Heart left ventricle (tissue), 16 donors: ENCODE measurements at places on chromosomes 7 and 10.

- DNase-seq, result no peak
Measured at GRCh38 chr10:18615618-18616017, 35.8 kb downstream of the NSUN6 start.

DNA sequence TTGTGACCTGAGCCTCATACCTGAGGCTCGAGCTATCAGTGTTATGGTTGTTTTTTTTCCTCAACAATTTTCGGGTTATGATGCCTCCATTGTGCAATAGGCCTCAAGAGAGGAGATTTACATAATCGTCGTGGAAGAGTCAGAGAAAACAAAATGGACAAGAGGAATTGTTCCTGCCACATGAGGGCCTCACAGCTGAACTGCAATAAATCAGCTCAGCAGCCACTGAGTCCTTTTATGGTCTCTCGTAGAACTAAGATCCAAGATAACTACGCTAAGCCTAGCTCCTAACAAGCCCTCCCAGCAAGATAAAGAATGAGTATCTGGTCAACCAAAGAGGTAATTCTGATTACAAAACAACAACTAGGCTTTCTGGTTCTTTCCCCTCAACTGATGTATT, 336.8 kb downstream of the WDR11 start:
- DNase-seq, result no peak

DNA sequence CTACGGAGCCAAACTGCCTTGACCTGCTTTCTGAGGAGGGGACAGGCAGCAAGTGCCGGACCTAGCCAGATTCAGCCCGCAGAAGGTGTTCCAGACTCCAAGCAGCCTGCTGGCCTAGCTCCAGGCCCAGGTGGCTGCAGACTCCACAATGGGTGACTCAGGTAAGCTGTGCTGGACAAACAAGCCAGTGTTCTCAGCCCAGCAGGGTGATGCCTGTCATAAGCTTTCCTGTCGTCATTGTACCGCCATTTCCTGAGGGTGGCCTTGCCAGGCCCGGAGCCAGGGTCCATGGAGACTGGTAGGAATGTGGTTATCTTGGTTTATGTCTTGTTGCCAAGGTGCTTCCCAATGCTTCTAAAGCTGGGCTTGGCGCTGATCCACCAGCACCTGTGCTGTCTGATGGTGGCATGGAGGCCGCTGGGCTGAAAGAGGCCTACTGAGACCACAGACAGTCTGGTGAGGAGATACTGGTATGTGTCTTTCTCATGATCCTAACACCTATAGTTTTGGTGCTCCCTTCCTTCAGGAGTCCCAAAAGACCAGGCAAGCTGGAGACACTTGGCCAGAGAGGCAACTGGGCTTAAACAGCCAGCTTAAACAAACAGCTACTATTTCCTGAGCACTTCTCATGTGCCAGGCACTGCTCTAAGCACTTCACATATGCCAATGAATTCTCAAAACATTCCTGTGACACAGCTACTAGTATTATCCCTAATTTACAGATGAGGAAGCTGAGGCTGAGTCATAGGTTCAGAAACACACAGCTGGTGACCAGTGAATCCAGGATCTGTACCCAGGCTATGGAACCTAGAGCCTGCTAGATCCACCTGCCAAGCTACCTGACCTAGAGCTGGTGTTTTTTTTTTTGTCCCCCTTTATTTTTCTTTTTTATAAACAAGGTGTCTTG, 42.0 kb downstream of the ZC3HC1 start:
- no peak for DNase-seq

DNA sequence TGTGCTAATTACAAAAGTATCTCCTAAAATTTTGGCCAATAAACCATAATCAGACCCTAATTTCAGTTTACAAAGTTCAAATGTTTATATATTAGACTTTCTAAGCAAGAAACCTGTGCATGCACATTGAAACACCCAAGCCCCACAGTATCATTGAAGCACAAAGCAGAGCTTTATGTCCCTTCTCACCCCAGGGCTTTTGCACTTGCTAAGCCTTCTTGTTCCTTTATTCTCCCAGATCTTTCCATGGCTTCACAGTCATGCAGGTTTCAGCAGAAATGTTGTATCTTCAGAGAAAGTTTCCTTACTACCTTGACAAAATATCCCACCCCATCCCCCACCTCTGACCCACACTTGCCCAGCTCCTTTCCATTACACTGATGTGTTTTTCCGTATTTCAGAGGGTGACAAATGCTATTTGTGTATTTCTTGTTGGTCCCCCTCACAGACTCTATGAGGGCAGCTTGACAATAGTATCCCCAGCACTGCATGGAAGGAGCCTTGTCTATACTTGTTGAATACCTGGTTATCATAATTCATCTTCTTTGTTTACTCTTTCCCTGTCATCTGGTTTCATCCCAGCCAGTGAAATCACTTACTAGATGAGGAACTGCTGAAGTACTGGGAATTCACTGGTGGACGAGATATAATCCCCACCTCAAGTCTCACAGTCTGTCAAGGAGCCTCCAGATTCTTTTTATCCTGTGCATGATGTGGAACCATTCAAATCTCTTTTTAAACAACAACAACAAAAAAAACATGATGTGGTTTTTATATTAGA, 24.0 kb upstream of the PCGF5 start:
- no peak for DNase-seq

DNA sequence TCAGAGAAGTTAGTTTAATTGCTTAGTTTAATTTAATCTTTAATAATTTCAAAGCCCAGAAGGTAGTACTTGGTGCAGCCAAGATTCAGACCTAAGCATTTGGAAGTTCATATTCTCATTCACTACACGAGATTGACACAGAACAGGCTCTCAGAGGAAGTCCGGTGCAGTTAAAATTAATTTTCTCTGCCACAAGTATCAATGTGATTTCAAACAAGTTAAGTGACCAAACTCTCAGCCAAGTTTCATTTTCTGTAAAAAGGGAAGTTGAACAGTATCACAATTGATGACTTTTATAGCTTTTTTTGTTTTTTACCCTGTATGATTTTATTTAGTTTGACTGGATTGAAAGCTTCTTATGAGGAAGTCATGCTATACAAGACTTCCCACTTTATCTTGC, 1494.9 kb upstream of the LRRTM3 start:
- DNase-seq, result no peak

DNA sequence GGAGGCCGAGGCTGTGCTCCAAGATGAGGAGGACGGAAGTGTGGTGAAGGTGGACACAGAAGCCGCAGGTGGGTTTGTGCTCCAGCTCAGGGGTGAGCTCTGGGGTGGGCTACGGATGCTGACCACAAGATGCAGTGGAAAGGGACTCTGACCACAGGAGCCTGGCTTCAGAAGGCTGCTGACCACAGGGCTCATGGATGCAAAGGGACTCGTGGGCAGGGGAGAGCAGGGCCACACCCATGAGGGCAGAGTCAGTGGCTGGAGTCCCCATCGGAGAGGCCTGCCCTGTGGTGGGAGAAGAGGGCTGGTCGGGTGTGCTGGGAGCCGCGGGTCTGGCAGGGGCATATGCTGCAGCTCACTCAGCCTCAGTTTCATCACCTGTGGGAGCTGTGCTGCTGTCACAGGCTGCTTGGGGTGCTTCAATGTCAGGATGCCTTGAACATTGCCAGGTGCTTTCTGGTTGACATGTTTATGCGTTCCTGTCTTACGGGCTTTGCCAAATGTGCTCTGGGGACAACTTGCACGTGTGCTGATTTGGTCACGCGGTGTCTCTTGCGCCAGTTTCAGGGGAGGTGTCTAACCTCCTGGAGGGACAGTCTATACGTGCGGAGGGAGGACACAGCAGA, 13.7 kb downstream of the SCART1 start:
- DNase-seq, result no peak

DNA sequence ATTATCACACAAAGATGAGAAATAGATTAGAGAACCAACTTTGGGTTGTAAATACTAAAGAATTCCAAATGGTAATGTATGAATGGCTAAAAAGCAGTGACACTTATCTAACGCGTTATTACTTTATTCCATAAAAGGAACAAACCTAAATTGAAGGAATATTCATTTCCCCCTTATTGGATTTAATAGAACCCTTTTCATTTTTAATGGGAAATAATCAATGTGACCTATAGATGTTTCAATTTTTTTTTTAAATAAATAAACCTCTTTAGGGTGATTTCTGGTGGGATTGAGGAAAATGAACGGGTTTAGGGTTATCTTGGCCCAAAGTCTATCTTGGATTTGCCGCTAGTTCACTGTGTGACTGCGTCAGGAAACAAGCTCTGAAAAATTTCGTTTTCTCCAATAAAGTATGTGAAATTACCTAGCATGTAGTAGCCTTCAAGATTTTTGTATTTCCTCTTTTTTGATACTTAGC, 1.9 kb upstream of the ACBD5 start:
- DNase-seq, result no peak

DNA sequence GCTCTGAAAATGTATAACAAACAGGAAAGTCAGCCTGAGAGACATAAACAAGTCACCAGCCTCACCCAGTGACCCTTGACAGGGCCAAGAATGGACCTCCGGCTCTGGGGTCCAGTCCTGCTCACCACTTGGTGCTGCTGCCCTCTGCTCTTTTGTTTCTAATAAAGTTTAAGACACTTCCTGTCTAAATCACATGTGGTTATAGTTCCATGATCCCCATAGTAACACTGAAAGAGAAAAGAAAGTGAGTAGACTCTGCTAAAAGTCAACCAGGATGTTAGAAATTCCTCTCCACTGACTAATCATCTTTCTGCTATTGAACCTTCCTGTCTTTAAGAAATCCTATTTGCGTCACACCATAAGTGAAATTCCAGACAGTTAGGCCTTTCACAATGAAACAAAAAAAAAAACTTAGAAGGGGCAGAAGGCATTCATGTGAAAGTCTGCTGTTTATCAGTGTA, 179.2 kb upstream of the BET1 start:
- peak; percentile 24 for DNase-seq

GRCh38 chr7:41735206-41735605, 32.3 kb upstream of the INHBA start:
- DNase-seq, result no peak

- DNase-seq, result no peak
Measured at GRCh38 chr7:41029072-41029499, 673.8 kb downstream of the INHBA start.

DNA sequence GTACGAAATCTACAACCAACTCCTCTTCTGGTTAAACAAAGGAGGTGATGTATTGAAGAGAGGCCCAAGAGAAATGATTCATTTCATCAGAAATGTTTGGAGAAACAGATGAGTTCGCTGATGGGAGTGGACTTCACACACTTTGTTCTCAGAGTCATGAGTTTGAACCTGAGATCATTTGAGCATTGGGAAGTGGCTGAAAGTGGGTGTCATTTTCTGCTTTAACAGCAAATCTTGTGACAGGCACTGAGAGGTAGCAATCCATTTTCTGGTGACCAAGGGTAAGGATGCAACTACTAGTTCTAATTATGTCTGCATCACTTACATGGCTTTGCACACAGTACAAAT, 51.4 kb downstream of the RBM20 start:
- no peak for DNase-seq

GRCh38 chr10:100504096-100504495, 15.6 kb downstream of the SEC31B start:
- no peak for DNase-seq

DNA sequence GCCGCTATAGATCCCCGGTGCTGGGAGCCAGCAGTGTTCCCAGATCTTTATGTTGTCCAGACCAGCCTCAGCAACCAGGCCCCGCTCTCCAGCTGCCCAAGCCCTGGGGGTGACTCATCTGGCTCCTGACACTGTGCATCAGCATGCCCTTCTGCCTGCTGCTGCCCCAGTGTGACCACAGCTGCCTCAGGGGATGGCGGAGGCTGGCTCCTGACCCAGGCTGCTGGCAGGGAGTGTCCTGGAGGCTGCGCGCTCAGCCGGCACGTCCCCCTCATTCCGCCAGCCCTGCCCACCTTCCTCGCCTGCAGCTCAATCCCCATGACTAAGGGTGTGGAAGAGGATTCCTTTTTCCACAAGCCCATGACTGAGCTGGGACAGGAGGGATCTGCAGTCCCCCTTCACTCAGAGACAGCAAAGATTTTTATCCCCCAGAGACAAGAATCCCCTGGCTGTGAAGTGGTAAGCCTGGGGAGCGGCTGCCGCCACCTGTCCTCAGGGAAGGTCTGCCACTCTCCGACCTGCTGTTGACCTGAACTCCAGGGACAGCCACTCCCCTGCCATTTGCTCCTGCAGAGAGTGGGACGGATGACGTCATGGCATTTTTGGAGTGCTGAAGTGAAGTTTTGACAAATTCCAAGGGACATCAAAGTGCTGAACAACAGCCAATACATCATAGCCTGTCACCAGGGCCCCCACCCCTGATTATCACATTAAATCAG, 182.8 kb upstream of the BMPER start:
- no peak for DNase-seq

- DNase-seq, result no peak
Measured at GRCh38 chr7:75038508-75038907, 35.1 kb downstream of the RCC1L start.

DNA sequence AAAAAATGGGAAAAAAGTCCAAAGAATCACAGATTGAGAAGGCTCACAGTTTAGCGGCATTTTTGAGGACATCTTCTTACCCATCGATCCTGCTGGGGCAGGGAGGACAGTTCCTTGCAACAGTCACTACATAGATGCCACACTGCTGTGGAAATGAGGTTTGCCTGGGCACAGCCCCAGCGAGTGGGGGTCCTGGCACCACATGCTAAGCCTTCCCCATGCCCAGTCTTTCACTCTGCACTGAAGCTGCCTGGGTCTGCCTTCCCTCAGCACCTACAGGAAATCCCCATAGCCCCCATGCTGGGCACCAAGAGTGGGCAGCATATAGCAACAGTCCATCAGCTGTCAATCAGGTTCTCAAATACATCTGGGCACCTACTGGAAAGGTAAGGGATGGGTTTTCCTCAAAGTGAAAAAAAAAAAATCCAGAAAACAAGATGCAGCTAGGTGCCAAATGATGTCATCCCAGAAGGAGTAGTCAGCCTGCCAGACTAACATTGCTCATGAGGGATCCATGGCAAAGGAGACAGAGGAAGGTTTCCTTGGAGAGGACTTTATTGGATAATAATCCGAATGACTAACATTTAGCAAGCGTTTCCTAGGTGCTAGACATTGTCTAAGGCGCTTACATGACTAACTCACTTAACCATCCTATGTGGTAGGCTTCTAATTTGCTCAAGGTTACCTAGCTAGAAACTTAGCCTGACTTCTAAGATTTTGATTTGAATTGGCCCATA, 125.7 kb upstream of the CXCL12 start:
- no peak for DNase-seq

GRCh38 chr7:155166108-155166507, 96.0 kb downstream of the HTR5A start:
- DNase-seq, result no peak

- DNase-seq, result no peak
Measured at GRCh38 chr10:124625831-124626238, 118.3 kb downstream of the FAM53B start.

- no peak for DNase-seq
Measured at GRCh38 chr7:90857603-90858002, 261.5 kb downstream of the CDK14 start.
